ENCODE measurements at places on chromosomes 6 and 20. TPM values are rescaled to one million over a fixed set of nuclear protein-coding genes. Genes with fewer than 3 reads are reported as not detected.

Gene TUBB2B
- polyA plus RNA-seq: 5.1 TPM

Gene HLA-G
- 0.21 TPM for polyA plus RNA-seq

Gene C20orf204
- 2.4 TPM for polyA plus RNA-seq

Gene HLA-DQB1
- polyA plus RNA-seq: 23.5 TPM

Gene SLC17A1
- not detected for polyA plus RNA-seq

Gene STK4
- polyA plus RNA-seq: 9.7 TPM

Gene CST4
- polyA plus RNA-seq: not detected

Gene PRDM13
- polyA plus RNA-seq: 0.03 TPM

Gene OVOL2
- polyA plus RNA-seq: 7.3 TPM

Gene C6orf15
- not detected for polyA plus RNA-seq

Data from small intestine (tissue), 16 donors.